CD4-positive, CD25-positive, alpha-beta regulatory T cell (primary cell): ENCODE measurements at places on chromosomes 1 and 21.

DNA sequence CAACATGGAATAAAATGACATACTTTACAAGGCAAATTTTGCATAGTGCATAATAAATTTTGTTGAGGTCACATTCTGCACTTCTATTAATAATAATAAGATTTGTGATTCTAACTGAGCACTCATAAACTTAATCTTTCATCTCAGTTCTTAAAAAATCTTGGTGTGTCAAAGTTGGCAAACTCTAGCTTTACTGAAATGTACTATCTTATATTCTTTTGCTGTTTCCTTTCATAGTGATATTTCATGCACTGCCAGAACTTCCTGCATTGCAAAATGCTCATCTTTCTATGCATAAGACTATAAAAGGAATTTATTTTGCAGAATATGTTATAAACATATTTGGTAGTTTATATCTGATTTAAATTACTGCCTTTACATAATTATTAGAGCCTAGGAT, 797.6 kb downstream of the ADGRL2 start:
- DNase-seq: no peak

DNA sequence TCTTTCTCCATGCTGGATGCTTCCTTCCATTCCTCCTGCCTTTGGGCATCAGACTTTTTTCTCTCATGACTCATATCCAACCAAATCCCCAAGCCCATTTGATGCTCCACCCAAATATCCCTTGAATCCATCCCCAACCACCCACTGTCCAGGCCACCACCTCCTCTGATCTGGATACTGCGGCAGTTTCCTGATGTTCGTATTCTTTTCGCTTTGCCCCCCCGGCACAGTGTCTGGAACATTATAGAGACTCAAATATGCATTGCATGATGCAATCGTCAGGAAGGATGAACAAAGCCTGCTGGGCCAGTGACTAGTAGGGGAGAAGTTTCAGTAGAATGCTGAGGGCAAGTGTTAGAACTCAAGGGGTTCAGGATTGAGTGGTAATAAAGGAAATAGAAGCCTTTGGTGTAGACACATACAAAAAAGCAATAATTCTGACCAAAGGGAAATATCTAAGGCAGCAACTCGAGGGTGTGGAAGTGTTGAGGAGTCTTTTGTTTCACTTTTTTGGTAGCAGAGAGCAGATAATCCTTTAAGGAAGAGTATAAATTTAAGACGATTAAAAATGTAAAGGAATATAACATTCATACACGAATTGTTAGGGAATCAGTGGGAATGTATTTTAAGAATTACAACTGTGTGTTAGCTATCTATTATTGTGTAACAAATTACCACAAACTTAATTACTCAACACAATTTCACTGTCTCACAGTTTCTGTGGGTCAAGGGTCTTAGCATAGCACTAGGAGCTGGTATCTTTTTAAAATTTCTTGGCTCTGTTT, 7.5 kb downstream of the S100A11 start:
- DNase-seq: no peak

DNA sequence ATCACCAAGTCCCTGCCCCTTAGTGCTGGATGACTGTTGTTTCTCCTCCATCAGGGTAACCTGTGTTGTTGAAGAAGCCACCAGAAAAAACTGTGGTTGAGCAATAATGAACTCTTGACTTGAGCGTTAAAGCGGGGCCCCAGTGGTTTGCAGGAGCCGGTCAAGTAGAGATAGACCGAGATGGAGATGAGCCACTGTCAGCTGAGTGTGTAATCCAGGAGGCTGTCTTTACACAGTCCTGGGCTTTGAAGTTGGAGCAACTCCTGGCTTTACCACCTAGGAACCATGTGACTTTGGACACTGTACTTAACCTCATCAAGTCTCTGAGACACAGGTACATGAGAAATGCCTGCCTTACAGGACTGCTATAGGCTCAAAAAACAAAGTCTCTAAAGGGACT, 158.1 kb downstream of the ST6GALNAC3 start:
- DNase-seq: no peak

DNA sequence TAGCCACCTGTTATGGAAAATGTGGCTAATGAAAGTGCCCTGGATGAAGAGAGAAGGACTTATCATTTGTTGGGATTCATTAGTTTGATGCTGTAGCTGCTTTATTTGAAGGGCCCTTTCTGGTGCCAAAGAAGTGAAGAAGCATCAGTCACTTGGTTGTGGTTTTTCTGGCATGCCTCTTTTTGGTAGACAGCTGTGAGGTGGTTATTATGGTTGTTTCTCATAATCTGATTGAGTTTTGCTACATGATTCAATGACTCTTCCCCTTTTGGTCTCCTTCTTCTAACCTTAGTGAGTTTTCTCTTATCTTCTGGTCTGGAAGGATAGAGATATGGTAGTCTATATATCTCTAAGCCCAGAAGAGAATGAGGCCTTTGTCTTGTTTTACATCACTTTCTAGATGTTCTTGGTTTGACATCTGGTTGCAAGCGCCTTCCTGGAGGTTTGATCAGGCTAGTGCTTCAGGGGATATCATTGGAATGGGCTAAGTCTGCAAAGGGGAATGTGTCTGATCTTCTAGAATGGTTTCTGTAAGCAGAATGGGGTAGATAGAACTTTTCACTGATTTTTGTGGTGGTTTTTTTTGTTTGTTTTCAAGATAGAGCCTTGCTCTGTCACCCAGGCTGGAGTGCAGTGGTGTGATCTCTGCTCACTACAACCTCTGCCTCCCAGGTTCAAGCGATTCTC, 26.0 kb downstream of the ARID1A start:
- no peak for DNase-seq

DNA sequence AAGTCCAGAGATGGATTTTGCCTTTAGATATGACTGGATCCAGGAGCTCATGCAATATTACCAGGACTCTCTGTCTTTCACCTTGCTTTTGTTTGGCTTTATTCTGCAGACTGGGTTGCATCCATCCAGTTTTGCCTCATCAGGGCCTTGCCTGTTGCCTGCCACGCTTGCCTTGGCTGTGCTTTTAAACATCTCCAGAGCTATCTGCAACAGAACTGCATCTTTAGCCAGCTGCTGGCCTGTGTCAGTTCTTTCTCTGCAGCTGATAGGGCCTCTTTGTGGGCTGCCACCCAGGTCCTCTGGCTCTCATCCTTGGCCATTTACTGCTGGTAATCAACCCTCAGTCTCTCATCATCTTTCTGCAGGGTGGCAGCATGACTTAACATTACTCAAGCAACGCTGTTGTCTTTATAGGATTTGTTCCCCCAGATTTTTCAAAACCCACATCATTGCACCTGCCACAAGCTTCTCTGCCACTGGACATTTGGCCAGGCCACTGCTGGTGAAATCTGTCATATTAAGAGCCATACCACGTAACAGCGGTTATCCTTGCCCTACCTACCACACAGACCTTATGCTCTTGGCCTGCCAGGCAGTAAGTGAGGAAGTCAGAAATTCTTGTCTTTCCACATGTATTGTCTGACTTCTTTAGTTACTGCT, 24.4 kb upstream of the HUNK start:
- DNase-seq: no peak

GRCh38 chr1:43832255-43832654, 101.3 kb upstream of the ARTN start:
- DNase-seq: peak; percentile 9

GRCh38 chr1:114224196-114224907, 70.7 kb upstream of the SYT6 start:
- DNase-seq: no peak

DNA sequence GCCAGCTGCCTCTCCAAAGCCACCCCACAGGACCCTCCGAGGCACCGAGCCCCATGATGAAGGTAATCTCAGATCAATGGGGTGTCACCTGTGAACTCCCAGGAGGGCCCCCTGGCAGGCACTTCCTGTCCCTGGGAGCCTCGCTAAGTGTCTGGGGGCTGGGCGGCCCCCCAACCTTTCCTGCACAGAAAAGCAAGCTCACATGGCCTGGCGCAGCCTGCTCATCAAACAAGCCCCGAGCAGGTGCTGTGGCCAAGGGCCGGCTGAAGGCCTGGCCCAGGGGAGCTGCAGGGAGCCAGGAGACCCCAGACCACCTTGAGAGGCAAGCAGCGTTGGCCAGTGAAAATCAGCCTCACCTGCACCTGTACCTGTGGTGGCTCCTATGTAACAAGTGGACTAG, 2.9 kb downstream of the RIPK4 start:
- DNase-seq: no peak

- DNase-seq: no peak
Observed at GRCh38 chr1:173117761-173118160, 67.0 kb upstream of the TNFSF18 start.
